ENCODE measurements at places on chromosomes 7 and 10.
A peak's percentile ranks its signal among the peaks of the same experiment; 100 is the strongest.

GRCh38 chr10:35056686-35057085, 33.5 kb downstream of the CUL2 start:
- peaks cover 17% of the 10 kb centered on the region for H3K4me1 ChIP-seq
- H3K4me3 ChIP-seq: no peak overlapping the region
- H3K27ac ChIP-seq: no peak overlapping the region
- no peaks in the 10 kb centered on the region for H3K27me3 ChIP-seq

GRCh38 chr7:134313543-134313942, 3.2 kb downstream of the SLC35B4 start:
- H3K4me3 ChIP-seq: no peak overlapping the region
- no peaks in the 10 kb centered on the region for H3K36me3 ChIP-seq
- DNase-seq: no peak
- H3K27me3 ChIP-seq: no peaks in the 10 kb centered on the region

GRCh38 chr10:90847436-90847835, 10.4 kb downstream of the HTR7 start:
- H3K27me3 ChIP-seq: no peaks in the 10 kb centered on the region
- H3K36me3 ChIP-seq: no peaks in the 10 kb centered on the region
- DNase-seq: peak; percentile 80

DNA sequence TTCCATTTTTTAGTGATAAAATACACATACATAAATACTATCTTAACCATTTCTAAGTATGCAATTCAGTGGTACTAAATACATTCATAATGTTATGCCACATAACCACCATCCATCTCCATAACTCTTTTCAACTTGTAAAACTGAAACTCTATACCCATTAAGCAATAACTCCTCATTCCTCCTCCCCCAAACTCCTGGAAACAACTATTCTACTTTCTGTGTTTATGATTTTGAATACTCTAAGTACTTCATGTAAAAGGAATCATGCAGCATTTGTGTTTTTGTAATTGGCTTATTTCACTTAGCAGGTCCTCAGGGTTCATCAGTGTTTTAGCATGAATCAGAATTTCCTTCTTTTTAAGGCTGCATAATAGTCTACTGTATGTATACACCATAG, 131.8 kb downstream of the TES start:
- no peaks in the 10 kb centered on the region for H3K36me3 ChIP-seq
- no peak overlapping the region for H3K4me3 ChIP-seq
- peaks cover 7% of the 10 kb centered on the region for H3K4me1 ChIP-seq
- no peak overlapping the region for H3K27ac ChIP-seq

- no peaks in the 10 kb centered on the region for H3K27me3 ChIP-seq
- H3K36me3 ChIP-seq: no peaks in the 10 kb centered on the region
- no peak for DNase-seq
- H3K4me1 ChIP-seq: peaks cover 33% of the 10 kb centered on the region
These were observed 136.1 kb upstream of the TNRC18 start for GRCh38 chr7:5559576-5560240.

DNA sequence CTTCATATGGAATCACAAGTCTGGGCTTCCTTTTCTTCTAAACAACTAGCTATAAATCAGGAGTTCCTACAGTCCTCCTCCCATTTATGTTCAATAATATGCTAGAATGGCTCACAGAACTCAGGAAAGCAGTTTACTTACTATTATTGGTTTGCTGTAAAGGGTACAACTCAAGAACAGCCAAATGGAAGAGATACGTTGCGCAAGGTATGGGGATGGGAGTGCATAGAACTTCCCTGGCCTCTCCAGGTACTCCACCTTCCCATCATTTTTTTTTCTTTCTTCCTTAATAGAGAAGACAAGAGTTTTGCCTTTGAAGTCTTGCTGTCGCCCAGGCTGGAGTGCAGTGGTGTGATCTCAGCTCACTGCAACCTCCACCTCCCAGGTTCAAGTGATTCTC, 27.1 kb upstream of the SEMA4G start:
- H3K36me3 ChIP-seq: peaks cover 62% of the 10 kb centered on the region
- no peaks in the 10 kb centered on the region for H3K4me1 ChIP-seq
- H3K27ac ChIP-seq: no peak overlapping the region
- no peak overlapping the region for H3K4me3 ChIP-seq

DNA sequence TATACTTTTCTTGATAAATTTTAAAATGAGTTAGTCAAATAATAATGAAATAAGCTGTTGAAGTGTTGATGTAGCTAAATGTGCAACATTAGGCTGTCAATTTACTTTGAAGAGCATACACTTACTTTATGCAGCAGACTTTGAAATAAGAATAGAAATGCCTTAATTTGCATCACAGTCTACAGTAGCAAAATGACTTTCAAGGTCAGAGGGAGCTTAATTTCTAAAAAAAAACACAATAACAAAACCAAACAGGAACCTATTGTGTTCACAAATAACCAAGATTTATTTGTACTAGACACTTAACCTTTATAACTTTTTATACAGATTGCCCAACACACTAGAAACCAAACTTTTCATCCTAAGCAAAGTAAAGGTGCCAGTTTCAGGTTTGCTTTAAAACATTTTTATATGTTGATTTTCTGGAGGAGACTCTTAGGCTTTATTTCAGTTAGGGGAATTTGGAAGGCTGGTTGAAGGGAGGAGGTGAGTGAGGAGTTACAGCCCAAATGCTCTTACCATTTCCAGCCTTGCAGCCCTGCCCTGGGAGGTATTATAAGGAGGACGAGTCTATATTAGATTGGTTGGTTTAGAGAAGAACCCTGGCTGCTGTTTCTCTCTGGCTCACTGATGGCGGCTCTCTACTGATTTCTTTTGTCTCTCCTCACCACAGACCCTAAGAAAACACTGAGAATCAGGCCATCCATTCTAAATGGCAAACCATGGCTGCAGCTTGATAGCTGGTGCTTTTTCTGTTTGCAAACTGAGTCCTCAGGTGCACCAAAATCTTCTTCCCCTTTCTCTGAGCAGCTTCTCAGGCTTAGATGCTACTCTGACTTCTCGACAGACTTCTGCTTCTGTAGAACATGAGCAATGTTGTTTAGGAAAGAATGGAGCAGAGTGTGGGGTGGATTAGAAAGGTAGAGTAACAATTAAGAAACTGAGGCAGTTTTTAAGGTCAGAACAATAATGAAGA, 55.2 kb upstream of the RPA3 start:
- H3K36me3 ChIP-seq: no peaks in the 10 kb centered on the region
- H3K27me3 ChIP-seq: no peaks in the 10 kb centered on the region
- H3K27ac ChIP-seq: no peak overlapping the region

GRCh38 chr10:60444494-60445064, 54.9 kb upstream of the ANK3 start:
- no peaks in the 10 kb centered on the region for H3K36me3 ChIP-seq
- no peak overlapping the region for H3K27ac ChIP-seq
- no peak overlapping the region for H3K4me3 ChIP-seq
- H3K4me1 ChIP-seq: peaks cover 15% of the 10 kb centered on the region
- no peaks in the 10 kb centered on the region for H3K27me3 ChIP-seq

- H3K4me1 ChIP-seq: no peaks in the 10 kb centered on the region
- DNase-seq: no peak
- no peaks in the 10 kb centered on the region for H3K36me3 ChIP-seq
- H3K27me3 ChIP-seq: no peaks in the 10 kb centered on the region
These were observed 78.7 kb downstream of the PIP4K2A start for GRCh38 chr10:22635650-22636049.

- DNase-seq: peak; percentile 38
- H3K4me3 ChIP-seq: no peak overlapping the region
- H3K4me1 ChIP-seq: peaks cover 18% of the 10 kb centered on the region
- H3K27me3 ChIP-seq: no peaks in the 10 kb centered on the region
These were observed 2.6 kb downstream of the STK31 start for GRCh38 chr7:23712368-23713284.

- no peaks in the 10 kb centered on the region for H3K36me3 ChIP-seq
- no peaks in the 10 kb centered on the region for H3K4me1 ChIP-seq
- H3K27me3 ChIP-seq: no peaks in the 10 kb centered on the region
- no peak overlapping the region for H3K4me3 ChIP-seq
These were observed 80.1 kb upstream of the PRSS1 start for GRCh38 chr7:142669074-142669654.

GRCh38 chr7:86653919-86654659, 10.4 kb downstream of the GRM3 start:
- H3K27ac ChIP-seq: no peak overlapping the region
- no peaks in the 10 kb centered on the region for H3K36me3 ChIP-seq
- H3K4me1 ChIP-seq: no peaks in the 10 kb centered on the region
- DNase-seq: no peak
- no peaks in the 10 kb centered on the region for H3K27me3 ChIP-seq
- H3K4me3 ChIP-seq: no peak overlapping the region

GRCh38 chr7:150631084-150631826, 930 bp downstream of the GIMAP6 start:
- no peak for DNase-seq
- no peak overlapping the region for H3K4me3 ChIP-seq
- H3K27me3 ChIP-seq: no peaks in the 10 kb centered on the region
- no peaks in the 10 kb centered on the region for H3K4me1 ChIP-seq
- no peak overlapping the region for H3K27ac ChIP-seq

DNA sequence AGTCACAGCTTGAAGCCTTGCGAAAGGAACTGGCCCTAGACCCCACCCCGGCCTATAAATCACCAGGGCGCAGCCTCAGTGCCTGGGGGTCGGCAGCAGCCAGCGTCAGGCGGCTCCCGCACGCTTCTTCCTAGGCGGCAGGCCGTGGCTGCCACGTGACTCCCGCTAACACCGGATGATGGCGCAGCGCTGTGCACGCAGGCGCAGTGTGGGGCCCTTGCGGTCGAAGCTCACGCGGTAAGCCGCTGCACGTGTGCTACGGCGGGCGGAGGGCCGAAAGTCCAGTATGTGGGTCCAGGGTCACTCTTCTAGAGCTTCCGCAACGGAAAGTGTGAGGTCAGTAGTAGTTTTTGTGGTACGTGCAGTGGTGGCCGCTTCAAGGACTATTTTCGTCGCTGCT, at the start of gene STK31:
Gene STK31 (plus strand): TSS at position 220 of the 400 bp plus-strand sequence. CDS start 67 bp downstream, at position 287.
- H3K27ac ChIP-seq: no peak within 1 kb of the TSS
- peaks cover 18% of the 10 kb centered on the region for H3K4me1 ChIP-seq
- no peaks in the 10 kb centered on the region for H3K27me3 ChIP-seq
- no peak for DNase-seq
- H3K4me3 ChIP-seq: no peak within 1 kb of the TSS
- H3K36me3 ChIP-seq: no peaks in the 10 kb centered on the region

DNA sequence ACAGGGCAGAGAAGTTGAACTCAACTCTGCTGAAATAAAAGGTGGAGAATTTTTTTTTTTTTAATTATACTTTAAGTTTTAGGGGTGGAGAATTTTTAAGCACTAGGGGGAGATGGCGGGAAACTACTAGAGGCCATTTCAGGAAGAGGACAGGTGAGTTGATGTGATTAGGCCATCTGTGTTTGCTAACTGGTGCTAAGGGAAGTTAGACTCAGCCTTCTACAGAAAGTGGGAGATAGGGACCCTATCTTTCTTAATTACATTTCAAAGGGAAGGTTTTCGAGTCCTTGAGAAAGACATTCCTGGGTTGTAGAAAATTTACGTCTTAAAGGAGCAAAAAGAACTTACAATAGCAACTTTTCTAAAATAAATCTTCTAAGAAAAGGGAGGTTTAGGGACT, 124.8 kb downstream of the LHFPL3 start:
- no peaks in the 10 kb centered on the region for H3K27me3 ChIP-seq
- H3K36me3 ChIP-seq: no peaks in the 10 kb centered on the region
- no peak overlapping the region for H3K27ac ChIP-seq
- H3K4me3 ChIP-seq: no peak overlapping the region
- H3K4me1 ChIP-seq: no peaks in the 10 kb centered on the region

GRCh38 chr10:99041468-99041867, 194.2 kb downstream of the HPSE2 start:
- no peak overlapping the region for H3K27ac ChIP-seq
- H3K27me3 ChIP-seq: no peaks in the 10 kb centered on the region
- H3K4me1 ChIP-seq: no peaks in the 10 kb centered on the region
- DNase-seq: no peak

DNA sequence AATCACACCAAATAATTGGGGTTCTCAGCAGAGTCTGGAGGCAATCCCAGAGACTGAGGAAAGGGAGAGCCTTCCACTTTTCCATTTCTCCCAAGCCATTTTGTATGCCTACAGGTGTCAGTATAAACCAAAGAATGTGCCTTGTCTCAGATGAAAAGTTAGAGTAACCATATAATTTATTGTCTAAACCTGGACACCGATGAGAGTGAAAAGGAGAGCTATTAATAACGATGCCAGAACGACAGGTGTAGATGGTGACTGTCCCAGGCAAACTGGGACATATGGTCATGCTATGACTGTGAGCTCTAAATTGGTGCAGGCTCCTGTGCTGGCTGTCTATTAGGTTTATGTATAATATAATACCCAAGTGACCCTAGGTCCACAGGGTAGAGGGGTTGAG, 219.6 kb downstream of the ARHGAP12 start:
- H3K4me3 ChIP-seq: no peak overlapping the region
- peaks cover 23% of the 10 kb centered on the region for H3K4me1 ChIP-seq
- no peaks in the 10 kb centered on the region for H3K36me3 ChIP-seq
- no peak overlapping the region for H3K27ac ChIP-seq

DNA sequence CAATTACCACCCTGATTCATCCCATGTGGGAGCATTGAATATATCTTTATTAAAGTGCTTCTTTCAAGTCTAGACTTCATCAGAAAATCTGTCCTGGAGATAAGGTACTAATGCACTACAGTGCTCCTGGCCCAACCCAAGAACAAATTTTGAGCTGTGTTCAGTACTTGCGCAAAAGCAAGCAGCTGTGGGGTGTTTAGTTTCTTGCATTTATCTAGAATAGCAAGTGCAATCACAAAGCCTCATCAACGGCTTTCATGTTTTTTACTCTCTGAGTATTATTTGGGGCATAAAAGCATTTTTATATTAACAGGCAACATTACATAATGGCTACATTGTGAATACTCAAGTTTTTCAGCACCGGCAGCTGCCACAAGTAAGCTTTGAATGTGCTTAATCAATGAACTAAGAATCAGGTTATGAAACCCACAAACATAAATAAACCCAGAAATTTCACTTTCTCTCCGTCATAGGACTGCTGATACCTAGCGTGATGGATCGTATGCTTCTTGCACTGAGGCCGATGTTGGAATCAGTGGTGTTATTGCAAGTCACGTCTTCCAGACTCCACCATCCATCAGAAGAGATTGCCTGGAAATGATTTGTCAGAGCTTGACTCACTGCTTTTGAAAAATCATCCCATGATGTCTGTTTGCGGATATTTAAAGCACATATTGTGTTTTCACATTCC, 113.1 kb downstream of the CTTNBP2 start:
- H3K4me3 ChIP-seq: no peak overlapping the region
- no peaks in the 10 kb centered on the region for H3K36me3 ChIP-seq
- H3K27me3 ChIP-seq: no peaks in the 10 kb centered on the region
- no peak overlapping the region for H3K27ac ChIP-seq
- peak; percentile 97 for DNase-seq

- H3K4me1 ChIP-seq: peaks cover 29% of the 10 kb centered on the region
- H3K27ac ChIP-seq: no peak overlapping the region
- no peaks in the 10 kb centered on the region for H3K36me3 ChIP-seq
- no peak overlapping the region for H3K4me3 ChIP-seq
- no peaks in the 10 kb centered on the region for H3K27me3 ChIP-seq
These were observed 115.2 kb downstream of the PDE1C start for GRCh38 chr7:31955021-31955420.

Measured in astrocyte (in vitro differentiated cells and primary cell).